Retinal pigment epithelial cell (primary cell): ENCODE measurements at places on chromosomes 6 and 20.

GRCh38 chr6:108562503-108562993, 1.8 kb downstream of the FOXO3 start:
- no peak for DNase-seq

- DNase-seq = no peak
Observed at GRCh38 chr6:54578261-54578660, 268.3 kb upstream of the FAM83B start.

- no peak for DNase-seq
Observed at GRCh38 chr20:37314099-37314498, 24.6 kb downstream of the MANBAL start.

- no peak for DNase-seq
Observed at GRCh38 chr6:34658605-34659265, 37.8 kb downstream of the ILRUN start.

DNA sequence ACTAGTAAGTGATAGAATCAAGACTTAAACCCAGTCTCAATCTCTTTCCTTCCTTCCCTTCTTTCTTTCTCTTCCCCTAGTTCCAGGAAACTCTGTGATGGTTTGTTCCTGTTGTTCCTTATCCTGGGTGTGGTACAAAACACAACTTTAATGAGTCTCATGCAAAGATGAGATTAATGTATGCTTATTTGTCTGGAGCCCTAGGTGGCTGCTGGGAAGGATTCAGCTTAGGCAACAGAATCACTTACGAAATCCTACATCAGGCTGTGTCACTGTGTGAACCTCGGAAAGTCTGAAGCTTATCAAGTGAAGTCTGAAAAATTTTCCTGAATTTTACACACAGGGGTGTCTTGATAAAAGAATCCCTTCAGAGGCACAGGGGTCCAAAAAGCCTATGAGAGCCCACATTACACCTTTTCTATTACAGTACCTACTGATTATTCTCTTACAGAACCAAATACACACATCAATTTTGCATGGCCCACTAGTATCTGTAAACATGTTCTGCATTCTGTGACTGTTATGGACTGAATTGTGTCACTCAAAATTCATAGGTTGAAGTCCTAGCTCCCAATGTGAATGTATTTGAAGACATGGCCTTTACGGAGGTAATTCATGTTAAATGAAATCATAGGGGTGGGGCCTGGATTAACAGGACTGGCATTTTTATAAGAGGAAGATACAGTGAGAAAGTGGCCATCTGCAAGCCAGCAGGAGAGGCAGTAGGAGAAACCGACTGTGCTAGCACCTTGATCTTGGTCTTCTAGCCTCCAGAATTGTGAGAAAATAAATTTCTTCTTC, 144.7 kb downstream of the MYB start:
- no peak for DNase-seq

GRCh38 chr6:157280157-157280556, 43.2 kb downstream of the TMEM242 start:
- DNase-seq = no peak

DNA sequence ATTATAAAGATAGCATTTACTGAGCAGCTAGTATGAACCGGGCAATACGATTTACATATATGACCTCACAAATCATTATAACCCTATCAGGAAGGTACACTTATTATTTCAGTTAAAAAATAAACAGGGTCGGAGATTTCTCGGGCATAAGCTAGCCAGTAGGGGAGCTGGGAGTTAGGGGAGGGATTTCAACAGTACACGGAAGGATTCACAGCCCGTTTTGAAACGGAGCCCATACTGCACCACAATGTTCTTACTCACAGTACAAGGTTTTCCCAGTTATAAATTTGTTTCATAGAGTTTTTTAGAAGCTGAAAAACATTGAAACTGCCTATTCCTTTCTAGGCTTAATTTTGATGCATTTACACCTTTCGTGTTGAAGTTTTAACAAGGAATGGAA, 607.1 kb downstream of the HDGFL1 start:
- no peak for DNase-seq

GRCh38 chr6:129385117-129385516, 324.9 kb downstream of the ARHGAP18 start:
- DNase-seq = no peak
